Spinal cord (tissue), 10 donors: ENCODE measurements at places on chromosomes 12 and 14.

DNA sequence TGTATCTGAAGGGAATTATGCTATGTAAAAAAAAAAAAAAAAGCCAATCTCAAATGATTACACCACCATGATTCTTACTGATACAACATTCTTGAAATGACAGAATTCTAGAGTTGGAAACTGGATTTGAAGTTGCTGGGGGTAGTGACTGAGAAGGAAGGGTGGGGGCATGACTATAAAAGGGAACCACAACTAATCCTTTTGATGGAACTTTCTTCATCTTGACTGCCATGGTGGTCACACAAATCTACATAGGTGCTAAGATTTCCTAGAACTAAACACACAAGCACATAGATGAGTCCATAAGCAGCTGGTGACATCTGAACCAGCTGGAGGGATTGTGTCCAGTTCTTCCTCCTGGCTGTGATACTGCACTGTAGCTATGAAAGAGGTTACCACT, 51.4 kb downstream of the CLMN start:
- no peak for DNase-seq

- no peak for DNase-seq
These were observed 317.5 kb upstream of the RTL1 start for GRCh38 chr14:101220921-101221510.

DNA sequence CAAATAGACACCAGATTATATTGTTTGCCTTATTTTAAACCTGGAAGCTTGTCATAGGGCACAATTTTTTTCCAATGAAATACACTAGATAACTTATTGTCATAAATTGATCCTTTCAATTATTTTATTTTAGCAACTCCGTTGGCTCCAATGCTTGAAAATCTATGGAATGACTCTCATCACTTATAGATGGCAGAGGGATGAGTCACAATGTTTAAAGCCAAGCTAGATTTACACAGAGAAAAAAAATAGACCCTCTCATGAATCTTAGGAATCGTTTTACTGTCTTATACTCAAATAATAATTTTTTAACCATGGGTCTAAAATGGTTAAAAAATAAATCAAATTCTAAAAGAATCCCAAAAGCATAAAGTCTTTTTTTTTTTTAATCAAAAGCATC, 1276.6 kb upstream of the FLRT2 start:
- no peak for DNase-seq

DNA sequence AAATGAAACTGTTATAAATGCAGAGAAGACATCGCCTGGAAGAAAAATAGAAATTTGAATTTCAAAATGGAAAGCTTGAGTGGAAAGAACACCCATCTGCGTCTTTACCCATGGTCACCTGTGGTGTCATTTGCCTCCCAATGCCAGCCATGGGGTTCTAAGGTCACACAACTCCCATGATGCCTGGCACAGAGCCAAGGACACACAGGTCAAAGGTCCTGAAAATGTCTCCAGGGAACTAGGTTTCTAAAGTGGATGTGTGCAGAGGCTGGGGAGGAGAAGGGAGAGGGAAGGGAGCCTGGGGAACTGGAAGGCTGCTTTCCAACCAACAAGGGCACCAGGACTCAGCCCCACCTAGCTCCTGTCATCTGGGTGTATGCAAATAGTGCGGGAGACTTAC, 724.0 kb upstream of the TMEM132C start:
- DNase-seq = no peak

GRCh38 chr14:39417014-39417413, 15.2 kb downstream of the FBXO33 start:
- no peak for DNase-seq

GRCh38 chr14:46482200-46482599, 169.4 kb downstream of the RPL10L start:
- no peak for DNase-seq
